Psoas muscle (tissue), 8 donors: ENCODE measurements at places on chromosomes 16 and 17. TPM values are rescaled to one million over a fixed set of nuclear protein-coding genes. Genes with fewer than 3 reads are reported as not detected.

Gene KCNJ2
- 11.5 TPM for total RNA-seq

Gene KRTAP4-6
- total RNA-seq, result not detected

Gene ENPP7
- total RNA-seq, result not detected

Gene KRT12
- not detected for total RNA-seq

Gene CD300LB
- total RNA-seq, result 0.15 TPM

Gene GDPD3
- total RNA-seq, result 1.9 TPM

Gene AATK
- total RNA-seq, result 1.0 TPM

Gene ATP2C2
- not detected for total RNA-seq

Gene AOC3
- 10.6 TPM for total RNA-seq

Gene TTYH2
- total RNA-seq, result 7.0 TPM

Gene KRTAP3-1
- not detected for total RNA-seq

Gene DOC2A
- 0.11 TPM for total RNA-seq

Gene DNAH3
- total RNA-seq, result 0.21 TPM

Gene TBX6
- 0.32 TPM for total RNA-seq

Gene E4F1
- total RNA-seq, result 12.8 TPM

Gene NPIPA2
- 5.0 TPM for total RNA-seq

Gene PPY
- not detected for total RNA-seq

Gene CNGB1
- total RNA-seq, result not detected

Gene SCN4A
- total RNA-seq, result 129 TPM

Gene SLC5A10
- not detected for total RNA-seq

Gene COG8
- total RNA-seq, result 35.1 TPM

Gene SAMD14
- total RNA-seq, result 1.6 TPM

Gene ANKRD40CL
- not detected for total RNA-seq

Gene SLC9A5
- 0.59 TPM for total RNA-seq

Gene PLCG2
- total RNA-seq, result 3.2 TPM

Gene CHP2
- total RNA-seq, result not detected

Gene CIBAR2
- total RNA-seq, result 0.36 TPM

Gene PRPSAP1
- total RNA-seq, result 20.0 TPM

Gene CIAO3
- 25.9 TPM for total RNA-seq

Gene CTRB2
- total RNA-seq, result not detected

Gene MAPT
- 253 TPM for total RNA-seq

Gene ODAD4
- total RNA-seq, result not detected

Gene DNAH9
- total RNA-seq, result not detected

Gene ZG16
- total RNA-seq, result not detected

Gene KRT31
- 4.5 TPM for total RNA-seq

Gene KRTAP4-16
- not detected for total RNA-seq

Gene TBC1D3G
- not detected for total RNA-seq
